ENCODE measurements at places on chromosomes 1 and 21.

DNA sequence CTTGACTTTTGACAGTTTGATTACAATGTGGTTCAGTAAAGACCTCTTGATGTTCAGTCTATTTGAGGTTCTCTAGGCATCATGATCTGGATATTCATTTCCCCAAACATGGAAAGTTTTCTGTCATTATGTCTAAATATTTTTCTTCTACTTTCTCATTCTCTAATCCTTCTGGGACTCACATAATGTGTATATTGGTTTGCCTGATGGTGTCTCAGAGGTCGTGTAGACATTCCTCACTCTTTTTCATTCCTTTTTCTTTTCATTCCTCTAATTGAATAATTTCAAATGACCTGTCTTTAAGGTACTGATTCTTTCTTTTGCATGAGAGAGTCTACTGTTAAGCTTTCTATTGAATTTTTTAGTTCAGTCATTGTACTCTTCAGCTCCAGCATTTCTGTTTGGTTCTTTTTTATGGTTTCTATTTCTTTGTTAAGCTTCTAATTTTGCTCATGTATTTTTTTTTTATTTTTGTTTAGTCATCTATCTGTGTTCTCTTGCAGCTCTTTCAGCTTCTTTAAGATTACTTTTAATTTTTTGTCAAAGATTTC lies 158.4 kb downstream of the GDAP2 start:
- no peak for DNase-seq

- no peak for DNase-seq
Observed at GRCh38 chr1:213984387-213985208, 3.2 kb upstream of the PROX1 start.

DNA sequence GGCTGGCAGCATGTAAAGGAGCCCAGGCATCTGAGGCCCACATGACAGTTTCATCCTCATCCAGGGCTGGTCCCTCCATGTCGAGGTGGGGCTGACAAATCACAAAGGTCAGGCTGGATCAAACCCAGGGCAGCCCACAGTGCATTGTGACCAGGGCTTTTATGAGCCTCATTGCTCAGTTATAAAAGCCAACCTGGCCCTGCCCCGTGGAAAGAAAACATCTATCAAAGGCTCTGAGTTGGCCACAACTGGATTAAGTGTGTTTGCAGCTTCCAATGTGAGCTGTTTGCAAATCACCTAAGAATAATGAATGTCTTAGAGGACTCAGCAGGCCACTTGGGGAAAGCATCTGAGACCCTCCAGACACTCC lies 45.4 kb downstream of the GRHL3 start:
- DNase-seq, result no peak

GRCh38 chr1:178739285-178740045 lies 14.4 kb downstream of the RALGPS2 start:
- DNase-seq, result no peak

DNA sequence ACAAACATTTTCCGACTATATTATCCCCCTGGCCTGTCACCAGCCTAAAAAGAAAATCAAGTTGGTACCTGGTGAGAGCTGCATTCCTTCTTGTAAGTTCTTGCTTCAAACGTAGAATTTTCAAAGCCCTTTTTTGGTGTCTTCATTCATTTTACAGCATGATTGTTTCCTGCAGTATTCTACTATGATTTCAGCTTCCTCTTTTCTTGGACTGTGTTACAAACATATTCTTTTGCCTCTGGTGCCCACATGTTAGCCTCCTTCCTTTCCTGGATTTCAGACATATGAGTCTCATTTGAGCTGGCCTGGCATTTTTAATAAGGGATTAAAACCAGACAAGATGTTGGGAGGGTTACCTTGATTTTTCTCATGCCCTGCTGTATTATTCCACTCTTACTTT lies 142.5 kb downstream of the PIGK start:
- no peak for DNase-seq

DNA sequence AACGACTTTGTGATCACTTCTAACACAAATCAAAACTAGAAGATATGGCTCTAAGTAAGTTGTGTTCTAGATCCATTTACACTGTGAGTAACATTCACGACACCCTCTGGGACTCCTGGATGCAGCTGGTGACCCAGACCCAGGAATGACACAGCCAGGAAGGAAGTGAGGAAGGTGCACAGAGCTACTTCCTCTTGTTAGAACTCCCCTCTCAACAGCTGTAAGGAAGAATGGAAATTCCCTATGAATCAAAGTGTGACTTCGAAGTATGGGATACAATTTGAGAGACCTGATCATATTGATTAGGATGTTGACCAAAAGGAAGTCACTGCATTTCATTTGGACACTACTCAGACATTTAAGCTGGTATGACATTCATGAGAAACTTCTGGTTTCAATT lies 185.3 kb downstream of the NRIP1 start:
- DNase-seq, result no peak

GRCh38 chr1:107691540-107691939 lies 273.4 kb downstream of the VAV3 start:
- no peak for DNase-seq

DNA sequence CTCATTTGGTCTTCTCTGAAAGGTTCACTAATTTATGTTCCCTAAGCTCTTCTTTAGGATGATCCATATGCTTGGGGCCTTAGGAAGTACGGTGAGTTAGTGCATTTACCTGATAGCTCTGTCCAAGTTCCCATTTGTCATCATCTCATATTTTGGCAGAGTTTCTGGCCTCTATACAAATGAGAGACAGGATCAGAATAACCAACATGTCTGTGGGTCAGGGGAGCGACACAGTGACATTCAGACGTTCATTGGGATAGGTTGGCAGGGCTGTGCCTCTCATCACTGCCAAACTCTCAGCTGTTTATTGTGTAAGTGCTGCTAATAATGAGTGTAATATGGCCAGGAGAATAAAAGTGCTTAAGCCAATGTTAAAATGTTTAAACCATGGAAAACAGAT lies 561.1 kb upstream of the ZRANB2 start:
- no peak for DNase-seq

GRCh38 chr1:184417916-184418315 lies 31.1 kb downstream of the C1orf21 start:
- no peak for DNase-seq

DNA sequence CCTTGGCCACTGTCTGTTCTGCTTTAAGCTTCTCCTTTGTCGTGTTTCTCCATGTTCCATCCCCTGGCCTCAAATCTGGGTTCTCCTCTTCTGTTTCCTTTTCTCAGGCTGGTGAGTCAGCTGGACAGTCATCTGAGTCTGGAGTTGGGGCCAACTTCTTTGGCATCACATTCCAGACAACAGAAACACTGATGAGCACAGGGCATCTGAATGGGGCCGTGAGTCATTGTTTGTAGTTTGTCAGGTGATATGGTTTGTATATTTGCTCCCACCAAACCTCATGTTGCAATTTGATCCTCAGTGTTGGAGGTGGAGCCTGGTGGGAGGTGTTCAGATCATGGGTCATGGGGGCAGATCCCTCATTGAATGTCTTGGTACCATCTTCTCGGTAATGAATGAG lies 14.3 kb upstream of the OLIG2 start:
- DNase-seq, result no peak

DNA sequence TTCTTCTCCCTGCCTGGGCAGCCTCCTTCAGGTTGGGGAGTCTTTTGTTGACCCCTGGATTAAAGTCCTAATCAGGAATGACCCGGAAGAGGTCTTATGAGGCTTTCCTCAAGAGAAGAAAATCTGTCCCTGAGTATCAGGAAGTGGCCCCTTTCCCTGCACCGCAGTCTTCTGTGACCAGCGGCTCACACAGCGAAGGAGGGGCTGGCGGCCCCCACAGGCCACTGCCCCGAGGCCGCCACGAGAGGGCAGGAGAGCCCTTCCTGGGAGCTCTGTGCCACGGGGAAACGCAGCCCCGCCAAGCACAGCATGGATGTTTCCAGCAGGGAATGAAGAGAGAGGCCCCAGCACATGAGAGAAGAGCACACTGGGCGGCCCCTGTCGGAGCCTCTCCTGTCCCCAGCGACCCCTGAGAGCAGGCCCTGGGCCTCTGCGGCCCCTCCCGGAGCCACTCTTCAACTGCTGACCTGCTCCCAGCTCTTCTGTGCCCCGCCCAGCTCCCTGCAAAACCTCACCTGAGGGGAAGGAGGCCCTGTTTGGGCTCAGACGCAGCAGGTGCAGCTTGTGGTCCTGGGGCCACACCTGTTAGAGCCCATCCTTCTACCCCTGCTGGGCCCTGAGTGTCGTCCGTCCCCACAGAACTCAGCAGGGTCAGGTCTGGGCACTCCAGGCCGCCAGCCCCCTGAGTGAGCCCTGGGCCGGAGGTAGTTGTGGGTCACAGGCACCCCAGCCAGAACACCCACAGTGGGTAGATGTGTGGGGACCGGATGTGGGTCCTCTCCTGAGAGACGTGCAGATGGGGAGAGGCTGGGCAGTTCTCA lies 4.9 kb upstream of the POFUT2 start:
- peak; percentile 80 for DNase-seq
